Activated CD8-positive, alpha-beta memory T cell treated with anti-CD3 and anti-CD28 coated beads for 1 hour (primary cell): ENCODE measurements at places on chromosomes 6 and 20.

DNA sequence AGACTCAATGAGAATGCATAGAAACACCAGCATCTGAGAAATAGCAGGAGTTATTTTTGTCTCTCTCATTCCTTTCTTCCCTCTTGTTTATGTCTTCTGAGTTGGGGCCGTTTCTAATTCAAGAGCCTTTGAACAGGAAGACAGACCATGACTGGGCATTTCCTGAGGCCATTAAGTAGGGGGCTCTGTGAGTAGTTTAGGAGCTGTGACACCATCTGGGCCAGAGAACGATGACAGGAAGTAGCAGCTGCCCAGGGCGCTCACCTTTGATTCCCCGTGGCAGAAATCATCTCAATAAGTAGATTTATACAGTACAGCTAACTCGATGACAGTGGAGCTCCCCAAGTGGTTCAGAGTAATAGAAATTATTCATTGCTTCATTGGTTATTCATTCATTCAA lies 298.4 kb upstream of the PLN start:
- no peak for DNase-seq

- DNase-seq: no peak
Observed at GRCh38 chr6:117919775-117920729, 13.0 kb downstream of the SLC35F1 start.

- no peak for DNase-seq
Observed at GRCh38 chr6:17100806-17101205, 1.0 kb upstream of the STMND1 start.

DNA sequence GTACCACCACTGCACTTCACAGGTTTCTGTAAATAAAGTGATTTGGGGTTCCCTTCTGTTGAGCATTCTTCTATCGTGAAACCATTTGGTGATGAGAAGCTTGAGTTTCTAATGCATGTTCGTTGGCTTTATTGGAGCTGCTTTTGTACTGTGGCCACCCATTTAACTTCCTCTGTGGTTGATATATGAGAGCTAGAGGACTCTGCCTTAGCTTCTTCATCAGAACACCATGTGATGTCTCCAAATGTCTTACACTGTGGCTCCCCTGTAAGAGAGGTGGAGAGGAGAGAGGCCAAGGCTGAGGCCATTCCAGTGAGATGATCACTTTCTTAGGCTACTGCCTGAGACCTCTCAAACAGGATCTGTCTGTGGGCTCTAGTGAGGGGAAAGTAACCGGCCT lies 114.5 kb downstream of the SLC16A10 start:
- DNase-seq: no peak

DNA sequence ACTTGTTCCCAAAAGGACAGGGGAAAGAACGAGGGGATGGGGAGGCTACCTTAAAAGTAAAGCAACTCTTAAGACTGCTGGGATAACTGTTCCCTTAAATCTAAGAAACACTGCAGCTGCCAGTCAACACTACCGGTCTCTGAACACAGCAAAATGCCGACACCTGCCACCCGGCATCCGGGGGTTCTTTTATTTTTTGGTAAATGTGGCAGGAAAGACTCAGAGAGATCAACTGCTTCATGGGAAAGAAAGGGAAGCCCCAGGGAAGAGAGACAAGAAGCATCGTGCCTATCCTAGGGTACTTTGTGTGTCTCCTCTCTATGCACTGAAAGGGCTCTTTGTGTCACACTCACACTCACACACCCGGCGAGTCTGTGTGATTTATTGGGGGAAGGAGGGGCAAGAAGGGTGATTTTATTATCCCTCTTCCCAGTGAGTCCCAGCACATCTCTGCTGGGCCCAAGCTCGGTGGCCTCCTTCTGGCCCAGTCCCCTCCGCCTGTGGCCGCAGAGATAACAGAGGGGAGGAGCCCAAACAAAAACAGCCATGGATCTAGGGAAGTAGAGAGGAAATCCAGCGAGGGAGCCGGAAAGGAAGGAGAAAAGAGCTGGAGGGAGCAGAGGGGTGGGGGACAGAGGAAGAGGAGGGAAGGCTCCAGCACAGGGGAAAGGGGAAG lies 1.4 kb downstream of the FYN start:
- no peak for DNase-seq

- no peak for DNase-seq
Observed at GRCh38 chr6:52356017-52356416, 5.9 kb upstream of the PAQR8 start.

GRCh38 chr6:158715330-158716311 lies 65.8 kb downstream of the SYTL3 start:
- no peak for DNase-seq

- DNase-seq: no peak
Observed at GRCh38 chr20:37649017-37649416, 44.8 kb upstream of the CTNNBL1 start.

GRCh38 chr6:109686566-109687265 lies 4.3 kb downstream of the AK9 start:
- no peak for DNase-seq

DNA sequence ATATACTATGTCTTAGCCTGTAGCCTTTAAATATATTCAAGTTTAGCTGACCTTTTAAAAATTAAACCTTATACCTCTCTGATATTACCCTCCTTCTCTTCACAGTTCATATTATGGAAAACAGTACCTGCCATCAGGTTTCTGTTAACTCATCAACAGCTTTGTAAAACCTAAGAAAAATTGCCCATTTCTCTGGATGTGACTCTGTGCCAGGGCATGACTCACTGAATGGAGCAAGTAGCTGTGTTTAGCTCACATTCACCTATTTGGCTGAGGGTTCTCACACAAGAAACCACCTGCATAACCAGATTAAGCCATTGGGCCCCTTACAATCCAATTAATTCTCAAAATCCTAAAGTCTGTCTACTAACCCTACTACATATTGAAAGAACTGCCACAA lies 678.8 kb upstream of the MARCKS start:
- no peak for DNase-seq

GRCh38 chr6:112007805-112008204 lies 46.1 kb upstream of the CCN6 start:
- DNase-seq: no peak

- no peak for DNase-seq
Observed at GRCh38 chr6:11229655-11230046, 2.8 kb downstream of the NEDD9 start.

DNA sequence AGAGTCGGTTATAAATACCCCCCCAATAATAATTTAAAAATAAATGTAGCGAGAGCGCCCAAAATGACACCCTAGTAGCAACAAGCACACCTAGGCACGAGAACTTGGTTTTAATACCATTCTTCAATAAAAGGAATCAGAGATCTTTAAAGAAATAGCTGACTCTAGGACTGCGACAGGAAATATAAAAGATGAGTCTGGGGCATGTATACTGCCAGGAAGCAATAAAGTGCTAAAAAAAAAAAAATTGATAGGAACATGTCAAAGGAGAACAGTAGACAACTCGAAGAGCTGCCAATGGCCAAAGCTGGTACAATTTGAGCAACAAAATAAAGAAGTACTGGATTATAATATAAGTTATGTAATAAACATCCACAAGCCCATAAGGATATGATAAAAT lies 2.2 kb downstream of the PNISR start:
- DNase-seq: no peak

- DNase-seq: no peak
Observed at GRCh38 chr20:24732076-24732475, 217.0 kb upstream of the CST7 start.
